NCI-H1417 (cell line): ENCODE measurements at places on chromosomes 11 and 22.

DNA sequence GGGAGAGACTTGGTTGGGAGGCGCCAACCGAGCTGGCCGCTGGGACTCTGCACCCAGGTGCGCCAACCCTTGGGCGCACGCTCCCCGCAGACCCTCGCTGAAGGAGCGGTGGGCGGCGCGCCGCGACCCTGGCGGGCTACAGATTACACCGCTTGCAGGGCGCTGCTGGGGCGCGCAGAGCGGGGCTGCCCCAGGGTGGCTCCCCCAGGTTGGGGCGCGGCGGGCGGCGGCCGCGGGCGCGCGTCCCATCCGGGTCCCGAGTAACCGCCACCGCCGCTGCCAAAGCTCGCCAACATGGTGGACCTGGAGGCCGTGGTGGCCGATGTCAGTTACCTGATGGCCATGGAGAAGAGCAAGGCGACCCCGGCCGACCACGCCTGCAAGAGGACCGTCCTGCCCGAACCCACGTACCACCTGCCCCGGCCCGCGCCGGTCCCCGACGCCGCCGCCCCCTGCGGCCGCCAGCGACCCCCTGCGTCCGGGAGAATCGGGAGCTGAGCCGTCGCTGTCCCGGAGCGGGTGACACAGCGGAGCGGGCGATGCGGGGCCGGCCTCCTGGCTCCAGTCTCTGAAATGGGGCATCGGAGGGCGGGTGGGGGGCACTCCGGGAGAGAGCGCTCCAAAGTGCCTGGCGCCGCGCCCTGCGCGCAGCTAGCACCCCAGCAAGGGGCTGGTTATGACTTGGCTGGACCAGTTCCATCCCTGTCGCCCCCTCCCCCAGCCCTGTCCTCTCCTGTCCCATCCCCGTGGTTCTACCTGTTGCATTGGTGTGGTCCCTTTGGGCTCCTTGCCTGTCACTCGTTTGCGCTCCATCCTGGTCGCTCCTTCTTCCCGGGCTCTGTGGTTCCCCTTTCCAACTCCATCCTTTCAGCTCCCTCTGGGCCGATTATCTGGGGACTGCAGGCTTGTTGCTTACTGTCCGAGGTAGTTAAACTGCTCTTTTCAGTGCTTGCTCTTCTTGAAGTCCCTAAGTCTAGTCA is 143.3 kb upstream of the GRK3 start:
- DNase-seq: peak; percentile 61

DNA sequence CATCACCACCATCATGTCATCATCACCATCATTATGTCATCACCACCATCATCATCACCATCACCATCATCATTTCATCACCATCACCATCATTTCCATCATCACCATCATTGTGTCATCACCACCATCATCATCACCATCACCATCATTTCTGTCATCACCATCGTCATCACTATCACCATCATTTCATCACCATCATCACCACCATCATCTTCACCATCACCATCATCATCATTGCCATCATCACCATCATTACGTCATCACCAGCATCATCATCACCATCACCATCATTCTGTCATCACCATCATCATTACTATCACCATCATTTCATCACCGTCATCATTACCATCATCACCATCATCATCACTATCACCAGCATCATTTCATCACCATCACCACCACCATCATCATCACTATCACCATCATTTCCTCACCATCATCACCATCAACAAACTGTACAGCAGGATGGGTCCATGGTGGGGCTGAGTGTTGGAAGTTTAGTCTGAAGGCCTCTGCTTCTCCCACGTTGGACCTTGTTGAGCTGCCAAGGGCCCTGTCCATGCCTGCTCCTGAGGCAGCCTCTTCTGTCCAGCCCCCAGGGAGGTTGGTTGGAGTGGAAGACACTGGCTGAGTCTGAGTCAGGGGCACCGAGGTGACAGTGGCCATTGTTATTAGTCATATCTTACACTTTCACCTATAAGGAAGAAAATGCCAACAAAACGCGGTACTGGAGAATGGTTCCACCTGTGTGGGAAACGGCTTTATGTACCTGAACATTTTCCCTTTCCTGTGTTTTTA is 247.1 kb downstream of the TBC1D22A start:
- no peak for DNase-seq

GRCh38 chr11:61999141-61999975 is 31.9 kb upstream of the FTH1 start:
- no peak for DNase-seq

DNA sequence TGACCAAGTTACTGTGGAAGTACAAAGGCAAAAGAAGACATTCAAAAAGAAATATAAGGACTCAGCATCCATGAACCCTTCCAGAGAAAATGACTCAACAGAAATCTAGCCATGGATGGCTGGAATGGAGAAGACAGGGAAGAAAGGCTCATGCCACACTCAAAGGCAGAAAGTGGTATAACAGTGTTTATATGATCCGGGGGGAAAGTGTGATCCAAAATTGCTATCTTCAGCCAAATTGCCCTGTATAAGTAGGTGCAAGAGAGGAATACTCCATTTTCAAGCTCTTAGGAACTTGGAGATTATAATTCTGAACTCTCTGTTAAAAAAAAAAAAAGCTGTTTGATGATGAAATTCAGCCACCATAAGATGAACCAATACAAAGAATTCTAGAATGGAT is 81.8 kb upstream of the TENM4 start:
- no peak for DNase-seq

DNA sequence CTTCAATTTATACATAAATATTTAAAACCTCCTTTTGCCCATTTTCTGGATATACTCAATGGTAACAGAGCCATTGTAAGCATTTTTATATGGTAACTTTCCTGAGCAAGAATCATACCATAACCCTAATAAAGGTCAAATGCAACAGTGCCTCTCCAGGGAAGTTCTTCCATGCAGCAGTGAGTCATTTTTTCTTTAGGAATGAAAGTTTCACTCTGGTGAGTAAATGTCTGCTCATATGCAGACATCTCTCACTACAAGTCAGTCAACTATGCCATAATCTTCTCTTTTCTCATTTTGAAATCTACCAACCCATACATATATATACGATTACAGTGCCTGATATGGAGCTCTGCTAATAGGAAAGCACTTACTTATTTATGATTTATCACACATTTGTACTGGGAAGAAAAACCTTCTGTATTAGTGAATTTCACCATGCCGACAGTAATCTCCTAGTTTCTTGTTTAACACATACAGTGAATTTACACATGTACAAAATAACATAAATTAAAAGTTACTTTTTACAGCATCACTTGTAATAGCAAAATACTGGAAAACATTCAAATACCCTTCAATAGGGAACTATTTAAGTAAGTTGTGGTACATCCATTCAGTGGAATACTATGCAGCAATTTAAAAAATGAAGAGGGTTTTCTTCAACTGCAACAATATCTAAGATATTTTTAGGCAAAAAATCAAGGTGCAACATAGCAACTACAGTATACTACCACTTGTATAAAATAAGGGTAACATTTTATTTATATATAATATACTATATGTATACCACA is 16.0 kb downstream of the STK33 start:
- no peak for DNase-seq

GRCh38 chr11:134749040-134749839 is 337.2 kb upstream of the B3GAT1 start:
- no peak for DNase-seq

GRCh38 chr11:69325446-69325845 is 31.5 kb downstream of the MYEOV start:
- no peak for DNase-seq

DNA sequence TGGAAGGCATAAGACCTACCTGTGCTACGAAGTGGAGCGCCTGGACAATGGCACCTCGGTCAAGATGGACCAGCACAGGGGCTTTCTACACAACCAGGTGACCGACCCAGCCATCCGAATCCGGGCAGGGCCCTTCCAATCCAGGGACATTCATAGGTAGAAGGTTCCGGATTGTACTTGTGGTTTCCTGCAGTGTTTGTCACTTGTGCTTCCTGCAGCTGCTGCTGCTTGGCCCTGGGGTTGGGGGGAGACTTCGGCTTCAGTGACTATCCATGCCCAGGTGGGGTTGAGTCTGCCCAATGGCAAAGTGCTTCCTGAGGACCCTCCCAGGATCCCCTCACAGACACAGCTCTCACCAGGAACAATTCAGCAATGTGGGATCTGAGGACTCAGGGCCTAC is 2.2 kb downstream of the APOBEC3A start:
- DNase-seq: no peak

- DNase-seq: no peak
Measured at GRCh38 chr11:61742391-61742790, 10.0 kb upstream of the MYRF start.

DNA sequence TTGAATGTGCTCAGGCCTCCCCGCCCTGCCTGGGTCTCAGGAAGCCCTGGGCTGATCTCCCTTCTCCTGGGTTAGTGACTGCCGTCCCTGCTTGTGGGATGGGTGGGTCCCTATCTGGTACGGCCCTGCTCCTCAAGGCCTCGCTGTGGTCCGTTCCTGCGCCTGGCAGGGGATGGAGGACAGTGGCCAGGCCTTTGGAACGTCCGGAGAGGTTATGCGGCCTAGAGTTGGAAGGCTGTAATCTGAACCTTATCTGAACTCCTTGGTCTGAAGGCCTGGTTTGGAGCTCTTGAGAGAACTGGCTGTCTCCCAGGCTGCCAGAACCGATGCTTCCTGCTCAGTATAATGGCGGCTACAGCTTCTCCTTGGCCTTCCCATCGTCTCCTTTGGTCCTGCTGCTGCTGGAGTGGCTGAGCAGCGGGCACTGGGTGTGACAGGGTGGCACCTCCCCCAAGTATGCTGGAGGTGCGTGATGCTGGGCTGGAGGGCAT is 72.8 kb downstream of the FLI1 start:
- DNase-seq: no peak

DNA sequence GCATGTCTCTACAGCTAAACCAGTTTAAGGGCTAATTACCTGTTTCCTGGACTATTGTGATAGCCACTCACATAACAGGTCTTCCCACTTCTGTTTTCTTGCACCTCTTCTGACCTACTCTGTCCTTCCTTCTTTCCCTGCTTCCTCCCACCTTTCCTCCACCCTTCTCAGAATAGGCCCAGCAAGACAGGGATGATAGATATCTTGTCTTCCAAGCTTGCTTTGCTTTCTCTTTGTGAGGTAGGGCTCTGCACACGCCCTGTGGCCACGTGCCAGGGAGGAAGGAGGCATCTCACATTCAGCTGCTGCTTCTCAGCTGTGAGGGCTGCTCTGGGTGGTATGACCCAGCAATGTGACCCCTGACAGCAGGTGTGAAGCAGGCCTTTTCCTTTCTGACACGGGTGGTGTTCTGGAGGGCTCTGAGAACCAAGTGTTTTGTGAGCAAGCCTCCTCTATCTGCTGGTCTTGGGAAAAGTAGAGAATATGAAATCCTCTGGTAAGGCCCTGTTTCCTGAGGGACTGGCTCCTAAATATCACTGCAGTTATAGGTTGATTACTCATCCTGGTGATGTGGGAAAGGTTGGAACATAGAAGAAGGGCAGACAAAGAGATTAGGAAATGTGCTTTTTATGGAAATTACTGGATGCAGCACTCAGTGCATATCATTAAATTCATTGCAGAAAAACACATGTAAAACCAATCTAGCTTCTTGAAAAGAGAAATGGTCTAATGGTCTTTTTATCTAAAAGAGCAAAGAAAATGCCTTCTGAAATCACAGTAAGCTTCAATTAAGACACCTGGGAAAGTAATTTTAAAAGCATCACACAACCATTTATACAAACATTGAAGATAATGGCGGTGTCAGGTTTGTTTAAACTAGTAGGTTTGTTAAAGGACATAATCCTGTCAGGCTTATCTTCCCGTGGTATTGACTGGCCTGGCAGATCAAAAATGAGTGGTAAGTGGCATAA is 8.5 kb downstream of the AMOTL1 start:
- DNase-seq: peak; percentile 73
